Hippocampal formation (tissue), 2 donors: ENCODE measurements at places on chromosomes 13 and 19.
A peak's percentile ranks its signal among the peaks of the same experiment; 100 is the strongest.

- DNase-seq: no peak
These were observed 6.2 kb downstream of the MIER2 start for GRCh38 chr19:338421-338820.

DNA sequence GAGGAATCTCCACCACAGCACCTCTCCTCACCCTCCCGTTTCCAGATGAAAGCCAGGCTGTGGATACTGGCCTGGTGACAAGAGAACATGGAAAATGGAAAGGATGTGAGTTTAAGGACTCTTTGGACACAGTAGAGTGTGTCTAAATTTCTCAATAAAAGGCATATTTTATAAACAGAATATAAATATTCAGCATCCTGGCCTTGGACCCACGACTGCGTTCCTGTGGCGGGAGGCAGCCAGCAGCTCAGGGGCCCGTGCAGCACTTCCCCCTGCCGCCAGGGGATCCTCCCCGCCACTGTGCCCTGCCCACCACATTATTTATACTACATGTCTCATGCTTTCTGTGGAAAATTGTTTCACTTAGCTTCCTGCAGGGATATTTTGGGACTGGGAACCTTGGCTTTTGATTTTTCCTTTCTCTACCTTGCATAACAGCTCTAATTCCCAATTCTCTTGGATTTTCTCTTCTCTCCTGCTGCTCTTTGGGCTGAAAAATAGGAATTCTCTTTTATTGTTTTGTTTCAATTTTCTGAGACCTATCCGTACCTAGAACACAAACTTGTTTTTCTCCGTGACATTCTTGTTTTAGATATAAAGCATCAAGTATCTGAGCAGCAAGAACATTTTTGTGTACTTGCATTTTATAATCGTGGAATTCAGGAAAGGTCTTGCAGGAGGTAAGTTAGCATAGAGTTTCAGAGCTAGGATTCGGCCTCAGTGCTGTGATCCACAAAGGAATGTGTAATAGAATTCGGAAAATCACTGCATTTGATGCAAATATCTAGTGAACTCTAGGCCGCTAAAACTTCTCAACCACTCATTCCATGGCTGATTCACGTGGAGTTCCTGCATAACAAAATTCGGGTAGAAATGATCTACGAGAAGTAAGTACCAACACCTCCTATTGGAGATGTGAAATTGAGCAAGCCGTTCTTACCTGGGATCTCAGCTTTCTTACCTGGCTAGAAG lies 107.7 kb upstream of the SPATA13 start:
- no peak for DNase-seq

DNA sequence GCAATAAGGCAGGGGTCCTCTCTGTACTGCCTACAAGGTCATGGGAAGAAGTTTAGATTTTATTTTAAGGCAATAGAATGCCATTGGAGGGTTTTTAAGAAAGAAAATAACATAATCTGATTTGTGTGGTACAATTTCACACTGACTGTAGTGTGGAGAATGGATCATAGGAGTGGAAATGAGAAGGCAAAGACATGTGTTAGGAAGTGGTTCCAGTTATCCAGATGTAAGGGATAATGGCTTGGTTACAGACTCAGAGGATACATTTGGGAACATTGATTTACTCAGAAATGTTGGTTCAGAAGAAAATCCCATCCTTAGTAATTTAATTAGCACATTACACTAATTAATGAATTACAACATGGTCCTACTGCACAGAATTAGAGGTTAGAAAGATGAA lies 788.2 kb downstream of the SLITRK5 start:
- DNase-seq: no peak

GRCh38 chr13:26019881-26020870 lies 31.6 kb downstream of the SHISA2 start:
- no peak for DNase-seq

DNA sequence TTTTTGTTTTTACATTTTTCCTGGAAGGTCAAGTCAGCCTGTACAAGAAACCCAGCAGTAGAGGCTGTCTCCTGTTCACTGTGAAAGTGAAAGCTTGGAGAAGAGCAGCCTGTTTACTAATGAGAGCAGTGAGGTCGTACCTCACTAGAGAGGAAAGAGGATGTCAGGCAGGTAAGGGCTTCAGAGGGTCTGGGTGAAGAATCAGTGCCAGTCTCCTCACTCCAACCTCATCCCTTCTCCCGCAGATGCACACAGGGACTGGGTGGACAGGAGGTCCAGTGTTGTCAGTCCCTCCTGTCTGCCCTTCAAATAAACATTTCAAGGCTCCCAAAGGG lies 462.5 kb downstream of the KLF5 start:
- DNase-seq: no peak

DNA sequence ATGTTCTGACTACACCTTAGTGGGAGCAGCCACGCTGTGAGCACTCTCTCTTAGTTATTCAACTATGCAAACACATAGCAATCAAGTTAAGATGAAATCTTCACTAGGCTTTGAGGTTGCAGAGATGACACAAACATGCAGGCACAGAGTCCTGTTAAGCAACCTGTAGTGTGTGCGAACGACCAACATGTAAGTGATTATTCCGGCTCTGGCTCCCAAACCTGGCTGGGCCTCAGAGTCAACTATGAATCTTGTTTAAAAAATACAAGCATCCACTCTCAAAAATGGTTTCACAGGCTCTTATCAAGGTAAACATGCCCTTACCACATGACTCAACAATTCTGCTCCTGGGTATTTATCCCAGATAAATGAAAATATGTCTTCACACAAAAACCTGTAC lies 91.4 kb downstream of the IRS2 start:
- no peak for DNase-seq

DNA sequence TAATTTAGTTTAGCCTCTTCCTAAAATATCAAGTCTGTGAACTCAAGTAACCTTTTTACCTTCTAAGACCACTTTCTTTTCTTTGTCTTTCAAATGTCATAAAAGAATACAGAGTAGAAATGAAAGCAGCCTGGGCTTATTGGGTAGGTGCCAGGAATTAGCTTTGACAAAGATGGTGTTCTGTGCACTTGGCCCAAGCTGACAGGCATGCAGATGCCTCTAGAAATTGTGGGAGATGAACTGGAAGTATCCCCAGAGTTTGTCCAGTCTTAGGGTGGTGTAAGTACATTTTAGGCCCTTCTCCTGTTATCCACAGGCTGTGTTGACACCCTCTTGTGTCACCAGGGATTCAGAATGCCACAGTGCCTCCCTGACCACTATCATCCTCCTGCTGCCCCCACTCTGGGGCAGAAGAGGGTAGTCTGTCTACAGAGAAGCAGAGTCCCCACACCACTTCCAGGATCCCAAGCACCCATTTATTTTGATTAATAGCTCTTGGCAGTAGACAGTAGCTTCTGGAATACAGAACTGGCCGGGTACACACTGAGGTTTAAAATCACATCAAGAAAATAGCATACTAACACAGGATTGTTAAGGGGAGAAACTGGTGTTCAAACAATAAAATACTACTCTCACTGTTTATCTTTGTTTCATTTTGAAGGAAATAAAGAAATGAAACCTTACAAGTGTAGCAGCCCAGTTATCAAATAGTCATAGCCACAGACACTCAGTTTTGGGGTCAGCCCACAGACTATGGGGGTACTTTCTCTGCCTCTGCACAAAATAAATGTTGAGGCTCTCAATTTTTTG lies 343.2 kb downstream of the KCNRG start:
- DNase-seq: peak; percentile 30

GRCh38 chr19:33301900-33302174 lies 497 bp downstream of the CEBPA start:
- no peak for DNase-seq

- DNase-seq: no peak
These were observed 306.2 kb downstream of the ATP8A2 start for GRCh38 chr13:25677956-25678355.

- no peak for DNase-seq
These were observed 9.2 kb downstream of the TMED1 start for GRCh38 chr19:10826846-10827245.

DNA sequence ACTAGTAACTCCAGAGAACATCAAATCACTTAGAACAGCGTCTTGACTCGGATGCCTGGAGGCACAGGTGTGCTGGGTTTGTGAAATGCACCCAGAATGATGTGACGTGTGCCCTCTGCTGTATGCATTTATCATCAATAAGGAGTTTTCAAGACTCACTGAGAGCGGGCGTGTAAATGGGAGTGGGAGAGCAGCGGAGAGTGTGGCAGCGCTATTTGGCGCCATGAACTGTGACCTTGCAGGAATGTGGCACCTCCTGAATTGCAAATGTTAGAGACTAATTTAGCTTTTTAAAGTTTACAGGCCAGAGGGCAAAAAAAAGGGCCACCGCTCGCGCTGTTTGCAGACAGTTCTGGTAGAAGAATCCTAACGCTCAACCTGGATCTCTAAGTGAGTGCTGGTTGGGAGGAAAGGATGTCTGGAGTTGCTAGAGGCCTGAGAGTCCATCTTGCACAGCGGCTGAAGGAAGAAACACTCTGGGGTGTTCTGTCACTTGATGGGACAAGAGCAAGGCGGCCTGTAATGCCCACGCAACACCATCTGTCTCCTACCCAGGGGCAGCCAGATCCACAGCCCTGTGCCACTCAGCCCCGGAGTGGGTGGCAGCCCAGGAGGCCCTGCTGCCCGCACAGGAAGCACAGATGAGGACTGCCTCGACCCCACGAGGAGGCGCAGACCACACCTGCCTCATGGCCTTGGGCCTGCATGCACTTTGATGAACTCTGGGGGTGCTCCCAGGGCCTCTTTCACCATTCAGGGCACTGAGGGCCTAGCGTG lies 19.7 kb downstream of the RANBP3 start:
- DNase-seq: no peak

DNA sequence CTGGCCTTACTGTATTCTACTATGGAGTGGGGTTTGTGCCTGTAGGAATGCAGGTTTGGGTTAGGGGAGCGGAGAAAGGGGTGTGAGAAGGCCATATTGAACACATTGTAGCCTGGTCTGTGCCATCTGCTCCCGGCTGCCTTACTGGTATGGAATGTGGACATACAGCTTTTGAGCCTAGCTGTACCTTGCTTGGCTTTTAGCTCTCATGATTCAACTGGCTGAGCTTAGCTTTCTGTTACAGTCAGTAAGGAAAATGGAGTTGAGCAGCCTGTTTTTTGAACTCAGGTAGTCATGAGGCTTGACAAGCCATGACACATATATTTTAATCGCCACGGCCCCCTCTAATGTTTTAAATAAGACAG lies 41.6 kb downstream of the ARHGAP35 start:
- DNase-seq: no peak

GRCh38 chr19:51293571-51294210 lies 17.8 kb upstream of the IGLON5 start:
- DNase-seq: no peak

- no peak for DNase-seq
These were observed 11.9 kb downstream of the PEAK3 start for GRCh38 chr19:2270157-2270422.
